BJ (cell line): ENCODE measurements at places on chromosomes 16 and 17. TPM values are rescaled to one million over a fixed set of nuclear protein-coding genes. Genes with fewer than 3 reads are reported as not detected.

- no peak for DNase-seq
Measured at GRCh38 chr16:47848421-47849109, 307.2 kb downstream of the ABCC12 start.

DNA sequence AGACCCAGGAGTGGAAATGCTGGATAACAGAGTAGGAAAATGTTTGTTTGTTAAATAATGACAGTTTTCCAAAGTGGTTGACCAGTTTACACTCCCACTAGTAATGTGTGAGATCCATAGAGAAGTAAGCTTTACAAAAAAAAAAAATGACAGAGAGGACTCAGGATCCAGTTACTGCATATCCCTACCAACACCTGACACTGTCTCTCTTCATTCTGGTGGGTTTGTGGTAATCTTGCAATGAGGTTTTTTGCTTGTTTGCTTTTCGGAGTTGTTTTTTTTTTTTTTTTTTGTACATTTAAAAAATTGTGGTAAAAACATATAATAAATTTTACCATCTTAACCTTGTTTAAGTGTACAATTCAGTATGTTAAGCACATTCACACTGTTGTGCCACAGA lies 23.6 kb upstream of the HOXB9 start:
- no peak for DNase-seq

DNA sequence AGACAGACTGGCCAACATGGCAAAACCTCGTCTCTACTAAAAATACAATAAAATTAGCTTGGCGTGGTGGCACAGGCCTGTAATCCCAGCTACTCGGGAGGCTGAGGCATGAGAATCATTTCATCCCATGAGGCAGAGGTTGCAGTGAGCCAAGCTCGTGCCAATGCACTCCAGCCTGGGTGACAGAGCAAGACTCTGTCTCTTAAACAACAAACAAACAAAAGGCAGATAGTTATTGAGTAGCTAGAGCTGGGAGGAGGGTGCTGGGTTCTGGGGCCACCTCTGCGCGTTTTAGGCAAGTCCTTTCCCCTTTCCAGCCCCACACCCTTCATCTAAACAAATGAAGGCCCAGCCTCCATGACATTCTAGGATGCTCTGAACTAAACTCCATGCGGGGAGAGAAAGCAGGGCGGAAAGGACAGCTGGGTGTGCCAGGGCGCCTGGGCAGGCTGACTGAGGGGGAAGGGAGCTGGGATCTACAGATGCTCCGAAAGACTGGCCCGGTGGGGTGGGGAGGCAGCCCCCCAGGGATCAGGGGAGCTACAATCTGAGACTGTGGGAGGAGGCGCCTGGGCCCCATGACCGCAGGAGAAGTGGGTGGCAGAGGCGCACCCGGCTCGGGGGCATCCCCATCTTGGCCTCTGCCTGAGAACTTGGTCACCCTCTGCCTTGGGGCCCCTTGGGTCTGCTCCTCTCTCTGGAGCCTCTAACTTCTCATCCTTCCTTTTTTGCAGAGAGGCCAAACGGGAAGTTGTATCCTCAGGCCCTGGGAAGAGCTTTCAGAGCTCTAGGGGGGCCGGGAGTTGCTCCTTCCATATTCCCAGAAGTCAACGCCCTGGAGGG lies 910 bp downstream of the ITGAL start:
- no peak for DNase-seq

GRCh38 chr17:38561416-38562214 lies 44.1 kb downstream of the SRCIN1 start:
- no peak for DNase-seq

GRCh38 chr16:4380119-4381063 lies 8.7 kb downstream of the VASN start:
- no peak for DNase-seq

The SARM1 gene
- polyA plus RNA-seq = 8.7 and 13.4 TPM in 2 replicates

- no peak for DNase-seq
Measured at GRCh38 chr16:55389426-55390073, 65.5 kb downstream of the IRX6 start.

DNA sequence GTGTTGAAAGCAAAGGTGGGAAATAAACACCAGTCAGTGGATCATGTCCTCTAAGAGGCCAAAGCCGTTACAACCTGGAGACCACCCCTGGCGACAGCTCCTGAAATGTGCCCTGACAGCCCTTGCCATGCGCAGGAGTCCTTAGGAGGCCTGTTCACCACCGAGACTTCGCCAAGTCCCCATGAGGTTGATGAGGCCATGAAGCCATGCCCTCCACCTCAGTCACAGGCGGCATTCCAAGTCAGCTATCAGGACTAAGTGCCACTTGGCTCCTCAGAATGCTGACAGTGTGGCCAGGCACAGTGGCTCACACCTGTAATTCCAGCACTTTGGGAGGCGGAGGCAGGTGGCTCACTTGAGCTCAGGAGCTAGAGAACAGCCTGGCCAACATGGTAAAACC lies 27.1 kb downstream of the ADAM11 start:
- no peak for DNase-seq

DNA sequence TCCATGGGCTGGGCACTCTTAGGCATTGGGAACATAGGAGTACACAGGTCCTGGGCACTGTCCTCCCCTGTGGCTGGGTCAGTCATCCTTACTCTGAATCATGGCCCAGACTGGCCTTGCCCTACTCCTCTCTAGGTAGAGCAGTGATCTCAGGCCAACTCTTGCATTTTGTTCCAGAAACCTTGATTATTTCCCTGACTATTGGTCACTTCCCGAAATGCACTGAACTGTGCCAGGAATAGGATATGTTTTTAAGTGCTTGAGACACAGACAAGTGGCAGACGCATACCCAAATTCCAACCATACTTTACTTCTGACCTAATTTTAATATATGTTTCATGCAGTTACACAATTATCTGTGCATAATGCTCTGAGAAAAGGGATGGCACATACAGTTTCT lies 10.3 kb downstream of the KRABD2 start:
- DNase-seq = no peak

GRCh38 chr17:968812-969730 lies 10.5 kb downstream of the NXN start:
- no peak for DNase-seq

- DNase-seq = no peak
Measured at GRCh38 chr16:2194852-2195321, 1.5 kb downstream of the CASKIN1 start.

DNA sequence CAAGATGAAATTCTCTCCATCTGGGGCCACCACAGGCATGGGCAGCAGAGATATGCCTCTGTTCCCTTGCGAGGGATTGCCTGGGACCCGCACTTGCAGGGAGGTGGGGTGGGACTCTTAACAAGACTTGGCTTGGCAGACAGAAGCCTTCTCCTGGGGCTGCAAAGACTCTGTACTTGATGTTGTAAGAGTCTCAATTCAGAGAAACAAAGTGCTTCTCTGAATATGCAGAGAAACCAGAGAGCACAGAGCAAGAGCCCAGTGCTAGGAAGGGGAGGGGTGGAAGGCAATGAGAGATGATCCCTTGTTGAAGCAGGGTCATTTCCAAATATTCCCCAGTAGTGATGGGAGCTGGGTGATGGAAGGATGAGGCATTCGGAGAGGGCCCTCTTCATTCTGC lies 2.2 kb downstream of the MMP28 start:
- DNase-seq = no peak
